ENCODE measurements at places on chromosomes 6 and 20. TPM values are rescaled to one million over a fixed set of nuclear protein-coding genes. Genes with fewer than 3 reads are reported as not detected.

Gene ACAT2
- total RNA-seq = 17.8 TPM

Gene CST1
- not detected for total RNA-seq

Gene NKX2-2
- not detected for total RNA-seq

Gene PROKR2
- not detected for total RNA-seq

Gene IMPG1
- total RNA-seq = not detected

Gene CYP24A1
- total RNA-seq = 0.27 TPM

Gene ELOVL2
- not detected for total RNA-seq

Gene RFX6
- total RNA-seq = not detected

Gene BLOC1S5
- total RNA-seq = 8.3 TPM

Gene SLC52A3
- 2.2 TPM for total RNA-seq

Gene TNXB
- 1.1 TPM for total RNA-seq

Gene MUC21
- under 0.01 TPM for total RNA-seq

Gene MYCT1
- total RNA-seq = 33.9 TPM

Gene MROH8
- total RNA-seq = 2.2 TPM

Gene E2F1
- 13.5 TPM for total RNA-seq

Gene TRIM40
- total RNA-seq = under 0.01 TPM

Gene FERMT1
- total RNA-seq = 2.4 TPM

Gene RBPJL
- not detected for total RNA-seq

Gene PTCRA
- total RNA-seq = under 0.01 TPM

Gene HMGA1
- total RNA-seq = 258 TPM

Gene OPRM1
- under 0.01 TPM for total RNA-seq

Gene POU3F2
- total RNA-seq = not detected

Gene MYL9
- 0.81 TPM for total RNA-seq

Gene ACTL10
- 6.2 TPM for total RNA-seq

Gene GABRR1
- not detected for total RNA-seq

Gene BCAS1
- not detected for total RNA-seq

Gene ATAT1
- total RNA-seq = 11.0 TPM
